ENCODE measurements at places on chromosomes 13 and 19.

- DNase-seq, result peak; percentile 31
Observed at GRCh38 chr13:44768239-44768638, 192.1 kb upstream of the TSC22D1 start.

GRCh38 chr13:80654638-80655249, 313.8 kb upstream of the SPRY2 start:
- no peak for DNase-seq

GRCh38 chr19:18205200-18205892, 1.5 kb upstream of the RAB3A start:
- DNase-seq, result peak; percentile 49

DNA sequence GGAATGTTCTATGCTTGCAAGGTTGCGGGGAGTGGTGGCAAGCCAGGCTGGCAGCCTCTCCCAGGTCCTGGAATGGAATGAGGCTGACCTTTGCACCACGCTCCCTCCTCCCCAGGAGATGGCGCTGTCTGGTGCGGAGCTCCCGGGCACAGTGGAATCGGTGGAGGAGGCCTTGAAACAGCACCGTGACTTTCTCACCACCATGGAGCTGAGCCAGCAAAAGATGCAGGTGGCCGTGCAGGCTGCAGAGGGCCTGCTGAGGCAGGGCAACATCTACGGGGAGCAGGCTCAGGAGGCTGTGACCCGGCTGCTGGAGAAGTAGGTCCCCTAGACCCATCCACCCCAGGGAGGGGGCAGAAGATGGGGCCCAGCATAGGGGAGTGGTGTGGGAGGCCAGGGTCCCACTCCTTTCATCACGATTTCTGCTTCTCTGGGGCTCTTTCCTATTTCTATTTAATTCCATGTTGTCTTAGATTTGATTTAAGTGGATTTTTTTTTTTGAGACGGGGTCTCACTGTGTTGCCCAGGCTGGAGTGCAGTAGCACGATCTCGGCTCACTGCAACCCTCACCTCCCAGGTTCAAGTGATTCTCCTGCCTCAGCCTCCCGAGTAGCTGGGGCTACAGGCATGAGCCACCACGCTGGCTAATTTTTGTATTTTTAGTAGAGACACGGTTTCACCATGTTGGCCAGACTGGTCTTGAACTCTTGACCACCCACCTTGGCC, 53.2 kb upstream of the SHKBP1 start:
- peak; percentile 16 for DNase-seq

DNA sequence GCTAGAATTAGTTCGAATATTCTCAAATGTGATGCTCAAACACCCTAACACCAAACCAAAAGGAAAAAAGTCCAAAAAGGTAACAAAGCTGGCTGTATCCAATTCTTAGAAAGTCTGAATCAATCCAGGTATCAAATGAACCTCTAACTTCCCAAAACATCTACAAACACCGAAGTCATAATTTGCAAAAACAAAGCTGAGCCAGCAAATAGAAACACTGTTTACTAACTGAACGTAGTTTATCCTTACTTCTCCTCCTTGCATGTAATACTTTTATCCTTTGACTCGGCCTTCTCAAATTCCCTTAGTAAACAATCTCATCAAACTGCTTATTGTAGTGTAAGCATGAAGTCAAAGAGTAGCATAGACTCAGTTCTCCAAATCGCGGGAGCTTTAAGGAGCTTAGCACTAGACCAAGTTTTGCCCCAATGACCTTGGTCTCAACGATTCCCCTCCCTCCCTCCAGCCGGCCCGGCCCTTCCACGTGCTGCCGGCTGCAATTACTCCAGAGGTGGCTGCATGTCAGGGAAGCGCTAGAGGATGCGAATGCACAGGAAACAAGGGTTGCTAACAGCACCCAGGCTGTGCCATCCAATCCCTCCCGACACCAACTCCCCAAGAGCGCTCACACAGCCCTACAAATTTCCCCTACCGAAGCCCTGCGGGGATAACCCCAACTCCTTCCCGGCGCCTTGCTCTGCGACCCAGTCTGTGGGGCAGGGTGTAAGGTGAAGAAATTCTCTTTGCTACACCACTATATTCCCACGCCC, 693 bp downstream of the XPO4 start:
- peak; percentile 33 for DNase-seq

GRCh38 chr13:107192289-107192688, 624.4 kb upstream of the ARGLU1 start:
- no peak for DNase-seq

GRCh38 chr13:42611086-42611779, 37.3 kb downstream of the TNFSF11 start:
- DNase-seq, result no peak

- DNase-seq, result no peak
Observed at GRCh38 chr13:33633701-33634545, 184.0 kb upstream of the RFC3 start.

DNA sequence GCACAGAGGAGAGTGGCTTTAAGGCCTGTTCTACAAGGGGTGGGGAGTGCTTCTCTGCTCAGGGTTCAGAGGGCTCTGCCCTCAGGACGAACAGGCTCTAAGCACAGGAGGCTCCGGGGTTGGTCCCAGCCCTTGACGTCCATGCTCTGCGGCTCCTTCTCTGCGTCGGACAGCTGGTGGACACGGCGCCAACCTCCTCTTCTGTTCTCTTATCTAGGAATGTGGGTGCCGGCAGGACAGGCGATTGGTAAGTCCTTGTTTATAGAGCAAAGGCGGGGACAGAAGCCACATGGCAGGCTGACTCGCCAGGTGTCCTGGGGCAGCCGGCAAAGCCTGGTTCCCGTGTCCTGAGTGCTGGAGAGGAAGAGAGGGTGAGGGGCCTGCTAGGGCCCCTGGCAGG, 8.4 kb upstream of the RPS15 start:
- no peak for DNase-seq

GRCh38 chr19:13880059-13881043, 3.4 kb downstream of the NANOS3 start:
- DNase-seq, result peak; percentile 99

- DNase-seq, result no peak
Observed at GRCh38 chr19:47152632-47153031, 22.0 kb downstream of the SAE1 start.

- no peak for DNase-seq
Observed at GRCh38 chr19:29006057-29006735, 206.8 kb downstream of the UQCRFS1 start.

DNA sequence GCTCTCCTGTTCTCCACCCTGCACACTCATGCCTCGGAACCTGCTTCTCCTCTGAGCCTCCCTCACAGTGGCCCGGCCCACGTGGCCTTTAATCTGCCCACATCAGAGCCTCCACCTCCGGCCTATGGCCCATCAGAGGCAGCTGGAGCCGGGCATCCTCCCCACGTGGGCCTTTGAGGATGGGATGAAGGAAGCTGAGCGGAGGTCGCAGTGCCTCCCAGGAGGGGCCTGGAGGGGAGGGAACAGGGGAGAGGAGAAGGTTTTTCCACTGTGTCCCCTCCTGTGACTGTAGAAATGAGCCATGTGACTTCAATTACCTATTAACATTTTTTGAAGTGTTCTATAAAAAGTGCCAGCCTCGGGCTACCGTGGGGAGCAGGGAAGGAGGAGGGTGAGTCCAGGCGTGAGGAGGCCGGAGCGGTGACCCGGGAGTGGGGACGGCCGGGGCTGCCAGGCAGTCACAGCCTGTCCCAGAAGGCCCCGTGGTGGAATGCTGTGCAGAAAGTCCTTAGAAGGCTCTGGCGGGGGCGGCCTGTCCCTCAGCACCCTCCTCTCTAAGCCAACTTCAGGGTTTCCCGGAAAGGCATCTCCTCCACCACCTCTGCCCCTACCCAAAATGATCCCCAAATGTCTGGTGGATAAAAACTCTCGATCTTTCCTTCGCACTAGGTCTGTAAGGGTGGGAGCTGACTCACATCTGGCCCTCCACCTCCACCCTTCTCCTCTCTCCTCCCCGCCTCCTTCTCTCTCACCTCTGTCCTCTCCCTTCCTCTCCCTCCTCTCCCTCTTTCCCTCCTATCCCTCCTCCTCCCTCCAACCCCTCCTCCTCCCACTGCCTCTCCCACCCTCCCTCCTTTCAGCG, 24.8 kb upstream of the SLC1A5 start:
- DNase-seq, result no peak

GRCh38 chr19:8398311-8398771, 8.2 kb downstream of the RAB11B start:
- no peak for DNase-seq

GRCh38 chr19:21604351-21604926, 99.0 kb downstream of the ZNF429 start:
- peak; percentile 8 for DNase-seq

DNA sequence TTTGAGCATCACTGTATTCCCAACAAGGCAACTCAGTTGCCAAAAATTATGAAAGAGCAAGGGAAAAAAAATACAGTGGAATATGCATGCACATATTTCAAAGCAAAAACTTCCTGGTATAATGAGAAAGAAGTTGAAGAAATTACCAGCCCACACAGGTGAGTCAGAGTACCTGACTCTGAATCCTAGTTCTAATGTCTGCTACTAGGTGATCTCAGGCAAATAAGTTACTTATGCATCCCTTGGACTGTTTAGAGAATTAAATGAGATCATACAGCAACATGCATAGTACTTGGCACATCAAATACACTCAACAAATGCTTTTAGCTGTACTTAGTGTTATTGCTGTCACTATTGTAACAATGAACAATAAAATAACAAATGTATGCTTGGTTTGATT, 144.9 kb downstream of the MIPEP start:
- no peak for DNase-seq

DNA sequence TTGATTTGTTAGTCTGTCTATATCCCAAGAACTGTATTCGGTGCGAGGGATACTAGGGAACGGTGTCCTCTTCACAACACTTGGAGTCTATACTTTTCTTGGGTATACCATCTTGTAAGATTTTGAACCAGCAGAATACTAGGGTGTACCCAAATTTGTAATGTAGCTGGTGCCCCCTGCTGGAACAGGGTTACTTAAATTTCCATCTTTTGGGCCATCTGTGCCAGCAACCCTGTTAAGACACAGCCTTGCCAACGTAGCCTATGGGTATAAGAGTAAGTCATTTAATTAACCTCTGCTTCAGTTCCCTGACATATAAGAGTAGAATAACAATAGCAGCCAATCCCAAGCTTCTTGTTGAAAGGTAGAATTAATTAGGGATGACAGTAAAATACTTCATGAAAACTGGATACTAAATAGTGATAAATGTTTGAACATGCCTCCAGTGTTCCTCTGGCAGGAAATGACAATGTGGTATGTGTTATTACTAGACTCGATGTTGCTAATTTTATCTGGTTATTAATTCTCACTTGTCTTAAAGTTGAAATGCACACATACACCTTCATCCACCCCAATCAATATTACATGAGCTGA, 607.6 kb downstream of the FGF9 start:
- peak; percentile 59 for DNase-seq

DNA sequence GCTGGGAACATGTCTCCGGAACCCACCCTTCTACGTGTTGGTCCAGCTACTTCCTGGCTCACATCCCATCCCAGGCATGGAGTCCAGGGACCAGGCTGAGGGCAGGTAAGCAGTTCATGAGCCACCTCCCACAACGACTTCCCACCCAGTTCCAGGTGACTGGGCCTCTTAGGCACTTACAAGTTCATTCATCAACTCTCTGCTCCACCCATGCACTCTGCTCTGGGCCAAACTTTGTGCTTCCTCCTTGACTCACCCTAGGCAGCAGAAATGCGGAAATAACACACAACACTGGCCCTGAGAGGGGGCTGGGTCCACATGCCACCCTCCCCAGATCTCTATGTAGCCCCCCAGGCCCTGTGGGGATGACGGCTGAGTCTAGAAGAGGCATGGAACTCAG, 20.5 kb downstream of the IQCN start:
- no peak for DNase-seq

DNA sequence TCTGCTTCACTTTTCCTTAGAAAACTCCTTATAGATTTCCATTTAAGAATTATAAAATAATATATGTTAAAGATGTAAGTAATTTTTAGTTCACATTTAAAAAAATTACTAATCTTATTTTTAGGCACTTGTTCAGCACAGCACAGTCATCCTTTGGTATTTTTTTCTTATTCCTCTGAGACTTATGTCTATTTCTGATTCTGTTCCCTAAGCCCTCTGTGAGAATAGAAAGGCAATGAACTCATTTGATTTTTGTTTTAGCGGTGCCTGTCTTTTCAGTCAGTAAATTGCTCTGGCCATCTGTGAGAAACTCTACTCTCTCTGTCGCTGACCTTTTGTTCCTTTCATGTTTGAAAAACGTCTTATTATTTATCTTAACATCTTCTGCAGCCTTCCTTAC, 168.1 kb downstream of the PCDH17 start:
- no peak for DNase-seq

- no peak for DNase-seq
Observed at GRCh38 chr13:99199541-99200431, 868 bp upstream of the UBAC2 start.

DNA sequence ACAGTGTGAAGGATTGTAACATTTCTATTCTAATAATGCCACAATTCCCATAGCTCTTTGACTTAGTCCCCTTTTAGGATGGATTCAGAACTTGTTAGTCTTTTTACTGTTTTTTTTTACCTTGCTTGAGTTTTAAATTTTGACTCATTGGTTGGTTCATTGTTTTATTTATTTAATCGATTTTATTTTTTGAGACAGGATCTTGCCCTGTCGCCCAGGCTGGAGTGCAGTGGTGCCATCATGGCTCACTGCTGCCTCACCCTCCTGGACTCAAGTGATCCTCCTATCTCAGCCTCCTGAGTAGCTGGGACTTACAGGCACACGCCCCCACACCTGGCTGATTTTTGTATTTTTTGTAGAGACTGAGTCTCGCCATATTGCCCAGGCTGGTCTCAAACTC, 5.1 kb upstream of the RNF113B start:
- DNase-seq, result no peak

DNA sequence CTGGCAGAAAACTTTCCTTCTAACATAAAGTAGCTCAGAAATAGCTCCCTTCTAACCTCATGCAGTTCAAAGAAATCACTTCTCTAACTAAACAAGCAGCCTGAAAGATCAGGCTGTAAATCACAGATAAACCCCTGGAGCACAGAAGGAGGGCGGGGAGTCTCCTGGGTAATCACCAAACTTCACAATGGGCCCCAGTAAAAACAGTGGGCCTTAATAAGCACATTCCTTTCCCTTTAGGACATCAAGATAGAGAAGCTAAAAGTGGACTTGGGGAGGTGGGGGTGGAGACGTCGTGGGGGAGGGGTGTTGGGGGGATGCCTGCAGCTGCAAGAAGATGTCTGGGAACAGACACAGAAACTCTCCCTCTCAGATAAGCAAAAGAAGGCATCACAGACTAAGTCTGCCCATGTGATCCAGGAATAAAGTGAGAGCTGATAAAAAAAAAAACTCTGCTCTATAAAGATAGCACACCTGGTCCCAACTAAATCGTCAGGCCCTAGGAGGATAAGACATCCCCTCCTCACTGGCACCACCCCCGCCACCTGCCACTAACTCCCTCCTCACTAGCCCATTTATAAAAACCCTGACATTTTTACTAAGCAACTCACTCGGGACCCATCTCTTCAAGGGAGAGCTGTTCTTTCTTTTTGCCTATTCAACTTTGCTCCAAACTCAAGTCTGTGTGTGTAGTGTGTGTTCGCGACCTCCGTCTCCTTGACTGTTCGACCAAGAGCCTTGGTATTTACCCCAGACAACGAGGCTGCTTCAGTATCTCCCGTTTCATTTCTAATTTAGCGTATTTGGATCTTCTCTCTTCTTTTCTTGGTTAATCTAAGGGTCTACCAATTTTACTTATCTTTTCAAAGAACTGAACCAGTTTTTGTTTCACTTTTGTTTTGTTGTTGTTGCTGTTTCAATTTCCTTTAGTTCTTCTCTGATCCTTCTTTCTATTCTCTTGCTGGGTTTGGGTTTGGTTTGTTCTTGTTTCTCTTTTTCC, 31.7 kb downstream of the DNAJC15 start:
- DNase-seq, result no peak

- no peak for DNase-seq
Observed at GRCh38 chr19:48044561-48044960, 682 bp upstream of the CABP5 start.

GRCh38 chr13:30135351-30135750, 172.0 kb downstream of the KATNAL1 start:
- DNase-seq, result no peak
